ACHN (cell line): ENCODE measurements at places on chromosomes 6 and 20.
A peak's percentile ranks its signal among the peaks of the same experiment; 100 is the strongest.

DNA sequence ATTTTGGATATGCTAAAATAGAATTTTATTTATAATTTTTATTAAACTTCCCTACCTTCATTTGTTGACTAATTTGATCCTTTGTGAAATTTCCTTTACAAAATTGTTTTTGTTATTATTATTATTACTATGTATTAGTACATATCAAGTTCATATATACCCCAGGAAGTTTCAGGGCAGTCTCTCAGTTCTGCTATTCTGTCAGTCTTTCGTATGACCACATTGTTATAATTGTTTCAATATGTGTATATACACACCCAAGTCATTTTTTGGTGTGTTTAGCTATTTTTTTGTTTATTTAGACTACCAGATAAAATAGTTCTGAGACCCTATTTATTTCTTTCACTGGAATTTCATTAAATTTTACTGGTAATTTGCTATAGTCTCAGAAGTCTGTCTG, 72.1 kb downstream of the NKAIN2 start:
- no peak for DNase-seq

DNA sequence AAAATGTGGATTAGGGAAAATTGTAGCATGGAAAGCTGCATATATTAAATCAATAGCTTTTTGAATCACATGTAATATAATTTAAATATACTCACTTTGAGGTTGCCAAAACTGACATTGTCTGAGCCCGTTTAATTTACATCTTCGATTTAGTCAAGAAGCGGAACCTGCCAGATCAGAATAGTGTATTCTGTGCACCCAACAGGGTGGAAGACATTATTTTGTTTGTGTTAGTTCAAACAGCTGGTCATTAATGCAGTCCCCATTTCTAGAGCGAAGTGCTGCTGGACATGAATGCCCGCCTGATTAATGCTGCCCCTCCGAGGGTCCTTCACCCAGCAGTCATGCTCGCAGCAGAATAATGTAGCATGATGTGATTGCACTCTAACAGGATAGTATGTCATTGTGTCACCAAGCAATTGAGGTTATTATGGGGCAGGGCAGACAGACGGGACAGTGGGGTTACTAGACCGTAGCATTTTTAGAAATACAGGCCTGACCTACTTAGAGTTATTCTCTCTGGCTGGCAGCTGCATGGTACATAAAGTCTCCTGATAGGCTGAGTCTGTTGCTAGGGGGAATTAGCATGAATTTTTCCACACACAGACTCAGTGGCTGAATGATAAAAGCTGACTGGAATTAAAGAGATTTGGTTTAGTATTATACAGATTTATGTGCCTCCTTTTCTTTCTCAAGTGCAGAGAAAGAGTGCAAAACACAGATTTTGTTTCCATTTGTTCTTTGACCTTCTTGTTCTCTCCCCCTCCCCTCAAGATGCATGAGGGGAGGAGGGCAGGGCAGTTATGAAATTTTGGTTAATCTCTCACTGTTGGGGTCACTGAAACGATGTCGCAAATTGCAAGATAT, 147.1 kb downstream of the PRL start:
- DNase-seq = peak; percentile 13

DNA sequence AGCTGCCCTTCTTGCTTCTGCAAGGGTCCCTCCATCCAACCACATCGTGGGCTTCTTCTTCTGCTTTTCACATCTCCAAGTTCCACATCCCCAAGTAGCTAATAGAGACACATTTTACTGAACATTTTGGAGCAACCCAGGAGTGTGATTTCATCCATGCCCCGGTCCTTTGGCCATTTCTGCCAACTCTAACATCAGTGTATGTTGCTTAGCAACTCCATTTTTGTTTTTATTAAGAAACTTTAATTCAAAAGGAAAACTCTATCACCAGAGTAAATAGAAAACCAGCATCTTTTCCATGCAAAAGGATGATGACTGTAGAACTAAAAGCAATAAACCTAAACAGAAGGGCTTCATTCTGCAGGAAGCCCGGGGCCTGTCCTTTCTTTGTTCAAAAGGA, 32.7 kb upstream of the SULF2 start:
- no peak for DNase-seq

- no peak for DNase-seq
Observed at GRCh38 chr20:43431134-43431519, 26.6 kb upstream of the SRSF6 start.

- DNase-seq = no peak
Observed at GRCh38 chr20:9574181-9574580, 59.8 kb downstream of the LAMP5 start.

DNA sequence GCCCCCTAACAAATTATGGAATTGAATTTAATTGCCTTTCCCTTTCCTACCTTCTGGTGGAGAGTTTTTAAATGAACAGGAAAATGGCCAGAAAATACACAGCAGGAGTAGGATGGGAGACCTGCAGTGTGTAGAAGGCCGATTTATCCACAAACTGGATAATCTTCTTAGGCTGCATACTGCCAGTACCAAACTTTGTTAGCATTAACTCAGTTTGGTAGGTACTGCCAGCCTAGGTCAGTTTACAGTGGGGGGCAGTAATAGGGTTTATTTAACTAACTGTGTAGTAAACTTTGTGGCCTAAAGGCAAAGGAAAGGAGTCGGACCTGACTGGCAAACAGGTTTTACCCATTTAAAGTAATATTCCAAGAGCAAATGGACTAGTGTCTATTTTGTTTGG, 4.6 kb downstream of the NCOA3 start:
- DNase-seq = no peak

DNA sequence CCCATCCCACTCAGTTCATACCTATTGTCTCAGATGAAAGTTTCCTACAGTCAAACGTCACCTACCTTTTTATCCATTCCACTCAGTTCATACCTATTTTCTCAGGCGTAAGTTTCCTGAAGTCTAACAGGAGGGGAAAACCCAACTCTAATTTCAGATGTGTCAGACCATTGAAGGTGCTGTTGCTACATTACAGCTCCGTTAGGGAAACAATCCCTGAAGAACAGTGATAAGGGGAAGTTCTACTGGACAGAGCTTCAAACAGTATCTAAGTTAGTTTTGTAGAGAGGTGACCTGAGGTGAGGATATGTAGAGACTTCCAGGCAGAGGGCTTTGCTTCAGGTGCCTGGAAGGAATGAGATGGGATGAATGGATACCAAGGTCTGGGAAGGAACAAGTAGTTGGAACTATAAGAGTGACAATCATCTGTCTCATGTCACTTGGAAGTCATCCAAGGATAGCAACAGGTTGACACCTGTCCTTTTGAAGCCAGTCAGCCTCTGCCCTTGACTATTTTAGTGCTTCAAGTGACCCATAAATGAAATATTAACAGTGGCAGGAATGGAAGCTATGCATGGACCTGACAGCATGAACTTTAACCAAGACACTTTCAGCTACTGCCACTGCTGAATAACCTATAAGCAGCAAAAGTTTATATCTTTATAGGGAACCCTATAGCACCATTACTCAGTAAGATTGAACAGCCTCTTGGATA, 191.6 kb upstream of the MOCS1 start:
- no peak for DNase-seq

DNA sequence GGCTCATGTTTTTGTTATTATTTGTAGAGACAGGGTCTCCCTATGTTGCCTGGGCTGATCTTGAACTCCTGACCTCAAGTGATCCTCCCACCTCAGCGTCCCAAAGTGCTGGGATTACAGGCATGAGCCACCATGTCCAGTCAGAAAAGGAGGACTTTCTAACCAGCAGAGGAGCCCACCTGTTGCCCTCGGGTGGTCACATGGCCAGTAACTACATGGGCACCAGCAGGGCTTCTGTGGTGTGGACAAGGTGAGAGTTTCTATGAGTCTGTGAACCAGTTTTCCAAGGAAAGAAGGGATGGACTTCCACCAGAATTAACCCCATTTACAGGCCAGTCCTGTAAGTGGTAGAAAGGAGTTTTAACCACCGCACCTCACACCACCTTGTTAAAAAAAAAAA, 125.4 kb downstream of the RIN2 start:
- DNase-seq = no peak

- DNase-seq = no peak
Observed at GRCh38 chr6:4102687-4103244, 23.8 kb upstream of the FAM217A start.

GRCh38 chr6:166430269-166430668, 47.5 kb upstream of the MPC1 start:
- no peak for DNase-seq

DNA sequence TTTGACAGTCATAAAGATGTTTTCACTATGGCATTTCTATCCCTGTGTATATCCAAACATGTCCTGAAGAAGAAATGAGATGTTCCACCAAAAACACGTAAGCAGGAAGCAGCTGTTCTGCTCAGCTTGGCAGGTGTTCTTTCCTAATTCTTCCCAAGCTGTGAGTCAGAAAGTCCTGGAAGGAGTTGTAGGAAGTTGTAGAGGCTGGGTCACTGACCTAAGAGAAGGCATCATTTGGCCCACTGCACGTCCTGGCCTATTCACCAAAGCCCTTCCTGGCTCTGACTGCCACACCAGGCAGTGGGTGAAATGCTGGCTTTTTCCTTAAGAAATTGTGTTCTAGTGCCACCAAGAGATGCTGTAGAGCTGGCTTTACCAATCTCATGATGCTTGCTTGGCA, 40.3 kb downstream of the STX11 start:
- DNase-seq = peak; percentile 9

DNA sequence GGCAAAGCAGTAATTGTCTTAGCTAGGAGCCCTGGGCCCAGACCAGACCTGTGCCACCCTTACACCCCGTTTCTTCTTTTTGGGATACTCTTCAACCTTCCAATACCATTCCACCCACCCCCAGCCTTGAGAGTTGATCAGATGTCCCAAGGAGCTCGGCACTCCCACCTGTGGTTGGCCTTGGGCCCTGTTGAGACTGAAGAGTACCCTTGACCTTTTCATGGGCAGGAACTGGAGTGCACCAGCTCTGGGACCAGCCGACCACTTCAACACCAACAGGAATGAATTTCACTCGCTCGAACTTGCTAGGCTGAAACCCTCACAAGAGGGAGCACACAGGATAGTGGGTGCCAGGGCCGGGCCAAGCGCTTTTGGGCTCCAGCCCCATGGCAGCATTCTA, 273.6 kb downstream of the PHACTR1 start:
- DNase-seq = no peak

DNA sequence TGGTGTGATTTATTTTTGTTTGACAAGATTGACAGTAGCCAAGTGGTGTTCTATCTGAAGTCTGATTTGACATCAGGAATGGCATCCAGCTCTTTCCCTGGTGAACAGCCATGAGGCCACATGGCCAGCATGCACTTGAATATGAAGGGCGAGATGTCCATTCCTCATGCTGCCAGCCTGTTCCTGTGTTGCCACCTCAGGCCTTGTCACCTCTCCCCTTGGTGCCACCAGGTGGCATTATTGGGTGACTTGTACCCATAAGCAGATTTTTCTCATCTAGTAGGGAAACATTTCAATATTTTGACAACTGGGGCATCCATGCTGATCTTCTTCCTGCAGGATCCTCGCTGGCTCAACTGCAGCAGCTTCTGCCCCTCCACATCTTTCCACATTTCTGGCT, 199.1 kb downstream of the ERMARD start:
- peak; percentile 9 for DNase-seq

- DNase-seq = no peak
Observed at GRCh38 chr20:25547999-25548398, 37.3 kb downstream of the NINL start.

DNA sequence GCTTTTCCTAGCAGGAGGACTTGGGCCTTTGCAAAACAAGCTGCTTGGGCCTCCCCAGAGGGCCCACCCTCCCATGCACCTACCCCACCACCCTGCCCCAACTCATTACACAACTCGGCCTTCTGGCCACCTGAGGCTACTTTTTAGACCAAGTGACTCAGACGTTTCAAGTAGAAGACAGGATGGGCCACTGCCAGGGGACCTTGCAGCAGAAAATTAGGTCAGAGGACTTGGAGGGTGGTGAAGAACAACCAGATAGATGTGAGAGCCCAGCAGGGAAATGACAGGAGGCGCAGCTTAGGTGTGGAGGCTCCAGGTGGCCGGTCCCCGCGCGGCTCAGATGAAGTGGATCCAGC, 1.4 kb downstream of the PPP1R3D start:
- no peak for DNase-seq

GRCh38 chr6:119957195-119957594, 607.6 kb upstream of the MAN1A1 start:
- DNase-seq = no peak

DNA sequence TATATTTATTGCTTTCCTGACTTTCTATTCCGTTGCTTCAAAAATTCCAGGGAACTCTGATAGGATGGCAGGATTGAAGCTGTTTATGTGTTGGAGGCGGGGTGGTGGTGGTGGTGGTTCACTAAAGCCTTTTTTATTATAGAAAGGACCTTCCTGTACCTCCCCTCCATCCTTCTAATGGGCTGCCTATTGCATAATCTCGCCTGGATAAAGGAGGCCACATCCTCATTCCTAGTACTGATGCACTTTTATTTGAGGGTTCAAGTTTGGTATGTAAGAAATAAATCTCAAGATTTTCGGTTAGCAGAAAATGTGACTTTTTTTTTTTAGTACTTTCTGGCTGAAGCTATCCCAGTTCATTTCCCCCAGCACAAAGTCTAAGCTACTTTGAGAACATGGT, 18.7 kb upstream of the CTAGE9 start:
- DNase-seq = no peak

DNA sequence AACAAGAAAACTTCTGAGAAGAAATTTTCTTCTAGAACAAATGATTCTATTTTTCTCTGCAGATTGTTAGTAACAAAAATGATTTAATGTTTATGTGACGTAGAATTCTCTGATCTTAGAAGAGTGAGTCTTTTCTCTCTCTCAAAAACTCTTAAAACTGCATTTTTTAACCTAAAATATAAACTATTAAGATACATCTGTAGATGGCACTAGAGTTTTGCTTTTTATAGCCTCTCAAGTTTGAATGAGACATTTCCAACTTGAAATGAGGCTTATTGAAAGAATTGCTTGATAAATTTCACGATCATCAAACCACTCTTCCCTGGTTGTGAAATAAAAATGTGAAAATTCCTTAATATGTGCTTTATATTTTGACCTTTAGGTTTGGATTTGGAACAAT, 53.8 kb downstream of the PHF3 start:
- peak; percentile 2 for DNase-seq

GRCh38 chr6:111737065-111737521, 131.4 kb upstream of the TRAF3IP2 start:
- DNase-seq = no peak

GRCh38 chr6:14537030-14537429, 419.5 kb downstream of the CD83 start:
- no peak for DNase-seq

DNA sequence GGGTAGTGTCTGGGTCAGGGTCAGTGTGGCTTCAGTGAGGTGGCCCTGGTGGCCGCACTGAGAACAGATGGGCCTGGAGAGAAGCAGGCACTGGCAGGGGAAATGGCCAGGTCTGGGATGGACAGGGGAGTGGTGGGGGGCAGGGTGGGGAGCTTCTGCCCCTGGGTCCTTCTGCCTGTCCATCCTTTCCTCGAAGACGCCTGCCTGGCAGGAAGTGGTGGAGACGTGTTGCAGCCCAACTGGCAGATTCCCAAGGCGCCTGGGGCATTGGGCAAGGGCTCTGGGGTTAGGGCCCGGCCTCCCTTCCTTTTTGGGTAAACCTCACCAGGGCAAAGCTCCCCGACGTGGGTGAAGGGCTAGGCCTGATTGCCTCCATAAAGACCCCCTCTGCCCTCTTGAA, 10.4 kb downstream of the SRC start:
- no peak for DNase-seq

- DNase-seq = no peak
Observed at GRCh38 chr6:24925661-24926060, 10.1 kb downstream of the RIPOR2 start.
